Ammon's horn (tissue), 1 donor: ENCODE measurements at places on chromosomes 2 and 18.

DNA sequence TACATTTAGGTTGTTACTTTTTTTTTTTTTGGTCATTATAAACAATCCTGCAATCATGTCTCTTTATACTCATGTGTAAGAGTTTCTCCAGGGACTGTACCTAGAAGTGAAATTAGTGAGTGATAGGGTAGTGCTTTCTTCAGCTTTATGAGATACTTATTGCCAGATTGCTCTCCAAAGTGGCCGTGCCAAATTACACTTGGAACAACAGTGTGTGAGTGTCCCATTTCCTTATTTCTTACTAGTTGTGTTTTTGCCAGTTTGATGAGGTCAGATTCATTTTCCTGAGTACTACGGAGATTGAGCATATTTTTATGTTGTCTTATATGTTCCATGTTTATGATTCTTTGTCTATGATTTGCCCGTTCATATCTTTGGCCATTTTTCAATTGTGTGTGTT, 39.2 kb downstream of the GALNT1 start:
- peak; percentile 15 for DNase-seq

DNA sequence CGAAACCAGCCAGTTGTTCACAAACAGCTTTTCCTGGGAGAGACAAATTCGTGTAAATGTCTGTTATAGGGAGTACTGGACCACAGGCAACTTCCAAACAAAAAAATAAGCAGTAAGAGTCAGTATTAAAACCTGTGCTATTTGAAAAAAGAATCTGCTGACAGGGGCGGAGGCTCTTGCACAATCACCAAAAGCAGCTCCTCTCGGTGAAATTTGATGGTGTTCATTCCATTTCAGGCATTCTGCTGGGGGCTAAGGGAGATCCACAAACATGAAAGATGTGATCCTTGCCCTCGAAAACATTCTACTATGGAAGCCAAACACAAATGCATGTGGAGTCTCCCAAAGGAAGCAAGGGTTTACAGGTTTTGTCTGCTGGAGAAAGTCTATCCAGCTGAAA, 45.0 kb downstream of the TFCP2L1 start:
- no peak for DNase-seq

- no peak for DNase-seq
Measured at GRCh38 chr2:196168181-196168580, 3.2 kb downstream of the STK17B start.

GRCh38 chr2:173148520-173148919, 72.9 kb downstream of the MAP3K20 start:
- DNase-seq = no peak

GRCh38 chr18:813172-814071, 1.4 kb upstream of the YES1 start:
- DNase-seq = no peak

- no peak for DNase-seq
Measured at GRCh38 chr2:218999881-219000568, 6.8 kb upstream of the CRYBA2 start.

DNA sequence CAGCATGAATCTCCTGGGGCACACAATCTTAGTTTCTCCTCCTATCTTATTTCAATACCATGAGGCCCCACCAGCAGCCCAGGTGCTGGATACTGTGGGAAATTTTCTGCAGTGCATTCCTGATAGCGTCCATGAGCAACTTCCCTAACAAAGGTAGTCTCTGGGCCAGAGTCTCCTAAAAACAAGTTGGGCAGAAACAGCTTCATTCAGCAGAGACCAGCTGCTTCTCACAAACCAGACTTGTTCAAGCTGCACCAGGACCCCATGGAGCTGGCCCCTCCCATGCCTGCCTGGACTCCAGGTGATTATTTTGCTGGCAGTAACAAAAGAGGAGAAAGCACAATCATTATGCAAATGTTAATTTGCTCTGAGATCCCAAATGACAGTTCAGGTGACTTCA, 31.4 kb downstream of the MYO5B start:
- no peak for DNase-seq

- no peak for DNase-seq
Measured at GRCh38 chr18:72542342-72542741, 1.8 kb downstream of the CBLN2 start.

DNA sequence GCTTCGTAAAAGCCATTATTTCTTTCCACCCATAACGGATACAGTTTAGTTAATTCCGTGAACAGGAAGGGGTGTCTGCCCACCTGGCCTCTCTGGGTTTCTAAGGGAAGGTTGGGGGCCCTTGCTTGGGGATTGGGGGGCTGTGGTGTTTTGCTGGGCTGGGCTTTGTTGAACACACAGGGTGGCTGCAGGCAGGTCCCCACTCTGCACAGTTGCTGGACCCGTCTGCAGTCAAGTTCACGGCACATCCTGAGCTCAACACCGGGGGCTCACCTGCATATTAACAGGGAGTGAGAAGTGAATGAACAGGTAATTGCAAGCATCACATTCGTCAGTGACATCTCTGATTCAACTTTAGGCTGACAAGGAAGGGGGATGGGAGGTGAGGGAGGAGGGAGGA, 109.0 kb downstream of the ZNF516 start:
- DNase-seq = no peak

DNA sequence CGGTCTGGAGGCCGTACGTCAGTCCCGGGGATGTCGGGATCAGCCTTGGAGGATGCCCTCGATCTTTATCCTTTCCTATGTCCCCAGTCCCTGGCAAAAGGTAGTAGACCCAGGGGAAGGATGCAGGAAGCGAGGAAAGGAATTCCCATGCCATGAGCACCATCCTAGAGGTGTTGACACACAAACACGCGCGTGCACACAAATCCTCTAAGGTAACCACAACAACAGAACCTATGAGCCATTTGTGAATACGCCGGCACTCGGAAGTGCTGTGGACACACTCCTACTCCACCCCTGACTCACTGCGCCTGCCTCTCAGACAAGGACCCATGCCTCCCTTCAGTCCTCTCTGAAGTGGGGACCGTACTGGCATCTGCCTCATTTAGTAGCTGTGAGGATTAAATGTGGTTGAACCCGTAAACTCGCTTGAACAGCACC, 11.3 kb upstream of the MLPH start:
- DNase-seq = peak; percentile 13

DNA sequence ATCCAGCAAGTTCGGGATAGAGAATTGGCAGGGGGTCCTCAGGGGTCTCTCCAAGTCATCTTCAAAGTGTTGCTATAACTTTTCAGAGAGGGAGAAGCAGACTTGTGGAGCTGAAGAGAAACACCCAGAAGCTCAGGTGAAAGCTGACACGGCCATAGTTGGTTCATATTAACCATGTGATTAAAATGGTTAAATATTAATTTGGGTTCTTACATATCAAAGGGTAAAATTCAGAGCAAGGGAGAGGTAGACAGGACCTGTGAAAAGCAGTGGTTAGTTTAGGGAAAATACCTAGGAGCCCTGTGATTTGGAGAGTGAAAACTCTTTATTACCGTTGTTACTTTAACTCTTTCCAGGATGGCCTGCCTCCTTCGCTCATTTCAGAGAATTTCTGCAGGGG, at the start of gene UGT1A6:
UGT1A6 (plus strand) TSS at position 243 of the 400 bp plus-strand sequence; CDS start at position 358, 115 bp downstream.
- DNase-seq = no peak

GRCh38 chr2:133232556-133232955, 335.7 kb downstream of the NCKAP5 start:
- DNase-seq = no peak

GRCh38 chr2:217047209-217047608, 187.3 kb upstream of the TNP1 start:
- no peak for DNase-seq
